ENCODE measurements at places on chromosomes 12 and 14. TPM values are rescaled to one million over a fixed set of nuclear protein-coding genes. Genes with fewer than 3 reads are reported as not detected.
A peak's percentile ranks its signal among the peaks of the same experiment; 100 is the strongest.

The HOXC13 gene
- not detected for total RNA-seq

The ARID4A gene
- 20.4 TPM for total RNA-seq

The CLEC7A gene
- 0.68 TPM for total RNA-seq

The AMN gene
- 0.75 TPM for total RNA-seq

The RAB3IP gene
- 33.8 TPM for total RNA-seq

The LTB4R2 gene
- total RNA-seq: 8.7 TPM

The KRT78 gene
- not detected for total RNA-seq

The CLEC4C gene
- not detected for total RNA-seq

The SYCP3 gene
- total RNA-seq: 0.22 TPM

The DAO gene
- not detected for total RNA-seq

DNA sequence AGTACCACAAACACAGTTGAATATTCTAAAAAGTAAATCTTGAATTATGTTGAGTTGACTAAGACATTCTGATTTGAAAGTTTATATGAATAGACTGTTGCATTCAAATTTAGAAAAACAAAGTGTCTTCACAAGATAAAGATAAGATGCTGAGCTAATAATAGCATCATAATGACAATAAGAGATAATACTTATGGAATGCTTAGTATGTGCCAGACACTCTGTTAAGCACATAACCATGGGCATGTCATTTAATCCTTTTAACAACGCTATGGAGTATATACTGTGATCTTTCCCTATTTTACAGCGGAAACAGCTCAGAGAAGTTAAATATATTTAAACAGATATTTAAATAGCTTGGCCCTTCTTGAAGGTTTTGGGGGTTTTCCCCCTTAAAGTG is 163.4 kb downstream of the SRGAP1 start:
- no peaks in the 10 kb centered on the region for H3K36me3 ChIP-seq
- H3K4me1 ChIP-seq: no peaks in the 10 kb centered on the region
- no peak overlapping the region for H3K27ac ChIP-seq
- H3K4me3 ChIP-seq: no peak overlapping the region
- DNase-seq: no peak

DNA sequence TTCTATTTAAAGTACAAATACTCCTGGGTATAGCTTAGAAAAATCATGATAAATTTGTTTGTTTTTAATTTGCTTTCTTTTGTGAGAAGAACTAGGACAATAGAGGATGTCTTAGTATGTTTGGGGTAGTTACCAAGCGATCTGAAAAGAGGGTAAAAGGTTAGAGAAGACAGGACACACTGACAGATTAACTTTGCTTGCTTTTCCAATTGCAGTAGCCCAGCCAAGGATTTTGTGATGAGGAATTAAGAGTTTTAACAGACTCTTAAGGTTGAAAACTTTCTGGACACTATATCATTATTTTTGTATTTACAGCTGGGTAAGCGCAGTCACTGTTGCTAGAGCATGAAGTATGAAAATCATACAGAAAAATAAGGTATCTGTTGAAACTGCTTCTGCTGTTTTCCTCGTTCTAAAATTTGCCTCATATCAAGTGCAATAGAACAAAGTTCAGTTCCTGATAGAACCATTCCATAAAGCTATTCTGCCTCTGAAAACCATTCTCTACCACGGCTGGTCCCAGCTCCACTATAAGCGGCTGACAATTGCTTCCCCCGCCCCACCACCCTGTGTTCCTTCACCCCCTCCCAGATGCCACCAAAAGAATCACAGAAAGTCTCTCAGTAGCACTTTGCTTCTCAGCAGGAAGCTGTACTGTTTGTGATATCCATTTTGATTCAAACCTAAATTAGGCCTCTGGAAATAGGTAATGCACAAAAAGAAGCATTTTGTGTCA is 413.4 kb downstream of the BCAT1 start:
- H3K27ac ChIP-seq: no peak overlapping the region
- H3K36me3 ChIP-seq: no peaks in the 10 kb centered on the region
- no peak overlapping the region for H3K4me3 ChIP-seq
- H3K4me1 ChIP-seq: no peaks in the 10 kb centered on the region
- no peaks in the 10 kb centered on the region for H3K27me3 ChIP-seq

- no peaks in the 10 kb centered on the region for H3K4me1 ChIP-seq
- peaks cover 18% of the 10 kb centered on the region for H3K36me3 ChIP-seq
- H3K4me3 ChIP-seq: no peak overlapping the region
- H3K27ac ChIP-seq: no peak overlapping the region
These were observed 19.5 kb upstream of the HAL start for GRCh38 chr12:96015672-96016071.

DNA sequence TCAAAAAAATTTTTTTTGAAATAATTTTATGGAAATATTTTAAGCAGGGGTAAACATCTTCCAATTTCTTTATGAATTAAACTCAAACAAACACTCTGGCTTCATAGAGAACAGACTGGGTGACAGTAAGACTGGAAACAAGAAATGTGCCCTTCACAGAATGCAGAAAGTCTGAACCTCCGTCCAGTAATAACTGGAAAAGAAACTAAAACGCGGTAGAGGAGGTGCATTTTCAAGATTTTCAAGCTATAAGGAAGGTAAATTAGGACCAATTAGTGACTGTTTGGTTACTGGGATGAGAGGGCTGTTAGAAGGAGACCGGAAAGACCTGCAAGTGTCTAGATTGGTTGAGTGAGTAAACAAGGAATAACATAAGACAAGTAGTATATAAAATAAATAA is 245.7 kb downstream of the CEP128 start:
- no peaks in the 10 kb centered on the region for H3K36me3 ChIP-seq
- H3K4me1 ChIP-seq: no peaks in the 10 kb centered on the region
- no peaks in the 10 kb centered on the region for H3K27me3 ChIP-seq
- H3K27ac ChIP-seq: no peak overlapping the region
- no peak overlapping the region for H3K4me3 ChIP-seq

DNA sequence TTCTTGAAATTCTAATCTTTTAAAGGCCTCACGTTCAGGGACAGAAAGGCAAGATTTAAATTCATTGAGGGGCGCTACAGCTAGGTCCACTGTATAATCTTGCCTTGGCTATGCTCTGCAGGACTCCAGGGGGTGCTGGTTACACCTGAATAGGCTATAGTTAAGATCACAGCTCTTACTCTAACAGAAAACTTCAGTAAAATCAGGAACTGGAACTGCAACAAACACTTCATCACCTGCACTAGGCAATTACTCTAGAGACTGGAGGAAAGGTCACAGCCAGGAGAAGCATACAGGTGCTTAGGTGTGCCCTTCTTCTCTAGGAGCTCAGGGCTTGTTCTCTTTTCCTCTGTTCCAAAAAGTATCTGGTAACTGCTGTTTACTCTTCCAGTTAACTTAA is 20.9 kb downstream of the SLCO1C1 start:
- no peak overlapping the region for H3K4me3 ChIP-seq
- H3K36me3 ChIP-seq: no peaks in the 10 kb centered on the region
- H3K4me1 ChIP-seq: no peaks in the 10 kb centered on the region
- DNase-seq: no peak
- no peaks in the 10 kb centered on the region for H3K27me3 ChIP-seq

- no peak overlapping the region for H3K4me3 ChIP-seq
- H3K27me3 ChIP-seq: no peaks in the 10 kb centered on the region
- DNase-seq: no peak
- H3K36me3 ChIP-seq: no peaks in the 10 kb centered on the region
- no peaks in the 10 kb centered on the region for H3K4me1 ChIP-seq
These were observed 23.2 kb upstream of the SERPINA1 start for GRCh38 chr14:94411638-94412037.

- no peaks in the 10 kb centered on the region for H3K36me3 ChIP-seq
- no peak overlapping the region for H3K4me3 ChIP-seq
- no peaks in the 10 kb centered on the region for H3K4me1 ChIP-seq
- H3K27me3 ChIP-seq: no peaks in the 10 kb centered on the region
These were observed 73.4 kb downstream of the GAS2L3 start for GRCh38 chr12:100646896-100647295.

GRCh38 chr12:121036810-121037326 is 2.2 kb downstream of the OASL start:
- peak overlapping the region; percentile 52 for H3K27ac ChIP-seq
- H3K27me3 ChIP-seq: no peaks in the 10 kb centered on the region
- no peaks in the 10 kb centered on the region for H3K36me3 ChIP-seq
- DNase-seq: peak; percentile 58

- H3K4me3 ChIP-seq: peak overlapping the region; percentile 90
- peak overlapping the region; percentile 95 for H3K27ac ChIP-seq
- H3K4me1 ChIP-seq: peaks cover 57% of the 10 kb centered on the region
- H3K36me3 ChIP-seq: peaks cover 45% of the 10 kb centered on the region
- DNase-seq: peak; percentile 80
These were observed 716 bp downstream of the HSP90AA1 start for GRCh38 chr14:102085948-102086708.

- no peaks in the 10 kb centered on the region for H3K27me3 ChIP-seq
- no peak for DNase-seq
- no peaks in the 10 kb centered on the region for H3K36me3 ChIP-seq
- no peaks in the 10 kb centered on the region for H3K4me1 ChIP-seq
- H3K27ac ChIP-seq: no peak overlapping the region
- no peak overlapping the region for H3K4me3 ChIP-seq
These were observed 93.8 kb upstream of the OSBPL8 start for GRCh38 chr12:76653342-76653741.

DNA sequence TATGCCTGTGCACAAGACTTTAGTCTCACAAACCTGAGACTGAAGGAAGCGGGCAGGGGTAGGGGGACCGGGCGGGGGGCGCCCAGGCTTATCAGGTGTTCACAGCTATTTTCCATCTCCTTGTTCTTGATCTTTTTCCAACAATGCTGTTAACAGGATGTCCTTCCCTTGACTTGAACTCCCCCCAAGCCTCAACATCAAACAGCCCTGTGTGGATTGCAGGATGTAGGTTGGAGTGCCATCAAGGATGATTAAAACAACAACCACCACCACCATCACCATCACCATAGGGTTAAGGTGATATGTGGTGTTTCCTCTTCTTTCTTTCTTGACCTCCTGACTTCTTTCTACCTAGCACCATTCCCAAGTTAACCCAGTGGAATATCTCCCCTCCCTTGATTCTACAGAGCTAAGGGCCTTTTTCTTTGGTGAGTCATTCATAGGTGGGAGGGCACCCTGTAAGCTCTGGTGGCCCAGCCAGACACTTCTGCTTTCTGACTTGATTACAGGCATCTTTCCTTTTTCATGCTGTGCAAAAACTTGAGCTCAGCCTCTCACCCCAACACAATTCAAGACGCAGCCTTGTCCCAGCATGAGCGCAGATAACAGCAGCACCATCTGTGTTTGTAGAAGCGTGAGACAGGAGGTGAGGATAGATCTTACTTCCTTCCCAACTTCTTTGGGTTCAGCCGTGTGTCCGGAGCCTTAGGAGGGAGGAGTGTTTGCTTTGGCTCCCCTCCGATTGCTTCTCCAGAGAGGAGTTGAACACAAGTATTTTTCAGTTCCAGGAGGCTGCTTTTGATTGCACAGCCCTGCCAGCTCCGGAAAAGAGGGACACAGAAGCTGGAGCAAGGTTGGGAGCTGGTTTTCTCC is 26.8 kb downstream of the FLVCR2 start:
- H3K4me3 ChIP-seq: no peak overlapping the region
- no peaks in the 10 kb centered on the region for H3K4me1 ChIP-seq
- no peak for DNase-seq
- no peaks in the 10 kb centered on the region for H3K36me3 ChIP-seq

DNA sequence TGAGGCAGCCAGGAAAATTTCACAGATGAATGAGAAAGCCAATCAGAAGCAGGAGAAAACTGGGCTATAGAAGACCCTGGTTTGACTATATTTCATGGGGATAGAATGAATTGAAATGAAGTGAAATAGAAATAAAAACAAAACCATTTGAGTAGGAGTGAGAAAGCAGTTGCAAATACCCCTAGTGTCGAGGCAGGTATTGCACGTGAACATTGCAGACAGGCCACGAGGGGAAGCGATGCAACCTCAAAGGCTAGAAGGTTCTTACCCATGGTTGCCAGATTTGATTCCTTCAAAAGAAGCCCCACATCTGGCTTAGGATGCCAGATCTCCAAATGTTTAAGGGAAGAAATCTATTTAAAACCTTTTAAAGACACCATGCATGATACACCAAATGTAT is 648.9 kb downstream of the VRK1 start:
- DNase-seq: no peak
- peaks cover 13% of the 10 kb centered on the region for H3K4me1 ChIP-seq
- H3K4me3 ChIP-seq: no peak overlapping the region
- no peaks in the 10 kb centered on the region for H3K27me3 ChIP-seq
- no peak overlapping the region for H3K27ac ChIP-seq
- no peaks in the 10 kb centered on the region for H3K36me3 ChIP-seq

DNA sequence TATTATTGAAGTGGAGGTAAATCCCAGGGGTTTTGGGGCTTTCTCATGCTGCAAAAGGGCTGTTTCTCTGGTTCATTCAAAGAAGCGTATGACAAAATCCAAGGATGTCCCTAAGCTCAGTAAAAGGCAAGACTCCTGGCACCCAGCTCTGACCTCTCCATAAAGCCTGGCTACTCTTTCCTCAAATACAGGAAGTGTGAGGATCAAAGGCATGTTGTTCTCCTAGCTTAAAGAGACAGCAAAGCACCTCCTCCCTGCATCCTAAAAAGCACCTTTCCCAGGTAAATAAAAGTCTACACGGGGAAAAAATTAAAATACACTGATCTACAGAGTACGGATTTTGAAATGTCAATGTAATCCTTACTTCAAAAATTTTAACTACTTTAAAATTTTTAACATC is 118.6 kb downstream of the LMNTD1 start:
- no peak for DNase-seq
- no peaks in the 10 kb centered on the region for H3K36me3 ChIP-seq
- no peaks in the 10 kb centered on the region for H3K4me1 ChIP-seq
- H3K27ac ChIP-seq: no peak overlapping the region
- H3K4me3 ChIP-seq: no peak overlapping the region
- no peaks in the 10 kb centered on the region for H3K27me3 ChIP-seq

- DNase-seq: peak; percentile 47
- H3K36me3 ChIP-seq: no peaks in the 10 kb centered on the region
- H3K27ac ChIP-seq: peak overlapping the region; percentile 65
- H3K4me1 ChIP-seq: peaks cover 98% of the 10 kb centered on the region
- H3K4me3 ChIP-seq: peak overlapping the region; percentile 42
These were observed 39.1 kb upstream of the PNMA1 start for GRCh38 chr14:73753124-73753886.

GRCh38 chr12:90090929-90091651 is 382.5 kb upstream of the ATP2B1 start:
- no peaks in the 10 kb centered on the region for H3K4me1 ChIP-seq
- H3K4me3 ChIP-seq: no peak overlapping the region
- DNase-seq: no peak
- H3K36me3 ChIP-seq: no peaks in the 10 kb centered on the region
- no peak overlapping the region for H3K27ac ChIP-seq

GRCh38 chr14:21965042-21965441 is 291.4 kb upstream of the OR4E1 start:
- H3K27me3 ChIP-seq: no peaks in the 10 kb centered on the region
- H3K4me1 ChIP-seq: no peaks in the 10 kb centered on the region
- H3K36me3 ChIP-seq: no peaks in the 10 kb centered on the region
- no peak overlapping the region for H3K4me3 ChIP-seq
- peak; percentile 55 for DNase-seq

GRCh38 chr12:113469949-113470743 is 1.5 kb downstream of the LHX5 start:
- DNase-seq: no peak
- peaks cover 26% of the 10 kb centered on the region for H3K27me3 ChIP-seq
- H3K36me3 ChIP-seq: no peaks in the 10 kb centered on the region
- no peak overlapping the region for H3K27ac ChIP-seq

GRCh38 chr12:93714382-93714781 is 37.2 kb downstream of the CRADD start:
- H3K4me1 ChIP-seq: no peaks in the 10 kb centered on the region
- no peak overlapping the region for H3K4me3 ChIP-seq
- H3K36me3 ChIP-seq: no peaks in the 10 kb centered on the region
- DNase-seq: no peak
